ENCODE measurements at places on chromosomes 4 and X.

DNA sequence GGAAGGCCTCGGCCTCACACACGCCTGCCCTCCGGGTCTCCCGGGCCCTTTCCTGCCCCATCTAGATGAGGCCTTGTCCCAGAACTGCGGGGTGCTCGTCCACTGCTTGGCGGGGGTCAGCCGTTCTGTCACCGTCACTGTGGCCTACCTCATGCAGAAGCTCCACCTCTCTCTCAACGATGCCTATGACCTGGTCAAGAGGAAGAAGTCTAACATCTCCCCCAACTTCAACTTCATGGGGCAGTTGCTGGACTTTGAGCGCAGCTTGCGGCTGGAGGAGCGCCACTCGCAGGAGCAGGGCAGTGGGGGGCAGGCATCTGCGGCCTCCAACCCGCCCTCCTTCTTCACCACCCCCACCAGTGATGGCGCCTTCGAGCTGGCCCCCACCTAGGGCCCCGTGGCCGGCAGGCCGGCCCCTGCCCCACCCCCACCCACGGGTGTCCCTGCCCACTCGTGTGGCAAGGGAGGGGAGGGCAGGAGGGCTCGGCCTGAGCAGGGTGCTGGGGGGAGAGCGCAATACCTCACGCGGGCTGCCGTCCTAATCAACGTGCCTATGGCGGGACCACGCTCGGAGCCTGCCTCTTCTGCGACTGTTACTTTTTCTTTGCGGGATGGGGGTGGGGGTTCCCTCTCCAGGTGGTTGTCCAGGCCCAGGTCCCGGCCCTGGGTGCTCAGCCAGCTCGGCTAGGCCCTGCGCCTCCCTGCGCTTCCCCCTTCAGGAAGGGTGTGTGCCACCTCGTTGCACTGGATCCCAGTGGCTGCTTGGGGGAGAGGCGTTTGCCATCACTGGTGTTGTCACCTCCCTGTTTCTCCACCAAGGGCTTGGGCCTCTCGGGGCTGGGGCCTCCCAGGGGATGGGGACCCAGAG, 3.1 kb downstream of the DUSP9 start:
- DNase-seq, result no peak

- DNase-seq, result no peak
Measured at GRCh38 chrX:153411988-153412574, 809 bp downstream of the ZFP92 start.

DNA sequence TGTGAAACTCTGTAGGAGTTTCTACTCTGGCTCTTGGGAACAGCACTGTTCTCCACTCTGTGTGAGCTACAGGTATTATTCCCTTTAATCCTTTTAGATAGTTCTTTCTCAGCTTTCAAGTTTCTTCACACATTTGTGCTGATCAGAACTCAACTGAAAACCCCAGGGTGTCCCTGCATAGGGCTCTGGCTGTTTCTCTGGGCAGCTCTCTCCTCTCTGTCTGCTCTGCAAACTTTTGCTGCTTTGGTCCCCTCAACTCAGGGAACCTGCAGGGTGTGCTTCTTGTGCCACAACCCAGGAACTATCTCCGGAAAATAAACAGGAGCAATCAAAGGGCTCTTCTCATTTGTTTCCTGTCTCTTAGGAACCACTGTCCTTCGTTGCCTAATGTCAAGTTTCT, 196.6 kb upstream of the GABRA2 start:
- no peak for DNase-seq

- no peak for DNase-seq
Measured at GRCh38 chrX:129976441-129976840, 6.0 kb upstream of the BCORL1 start.
